Stimulated activated CD8-positive, alpha-beta memory T cell treated with anti-CD3 and anti-CD28 coated beads, Interleukin-7, amount 100 ng/mL, for 48 hours (primary cell): ENCODE measurements at places on chromosomes 16 and 17.

DNA sequence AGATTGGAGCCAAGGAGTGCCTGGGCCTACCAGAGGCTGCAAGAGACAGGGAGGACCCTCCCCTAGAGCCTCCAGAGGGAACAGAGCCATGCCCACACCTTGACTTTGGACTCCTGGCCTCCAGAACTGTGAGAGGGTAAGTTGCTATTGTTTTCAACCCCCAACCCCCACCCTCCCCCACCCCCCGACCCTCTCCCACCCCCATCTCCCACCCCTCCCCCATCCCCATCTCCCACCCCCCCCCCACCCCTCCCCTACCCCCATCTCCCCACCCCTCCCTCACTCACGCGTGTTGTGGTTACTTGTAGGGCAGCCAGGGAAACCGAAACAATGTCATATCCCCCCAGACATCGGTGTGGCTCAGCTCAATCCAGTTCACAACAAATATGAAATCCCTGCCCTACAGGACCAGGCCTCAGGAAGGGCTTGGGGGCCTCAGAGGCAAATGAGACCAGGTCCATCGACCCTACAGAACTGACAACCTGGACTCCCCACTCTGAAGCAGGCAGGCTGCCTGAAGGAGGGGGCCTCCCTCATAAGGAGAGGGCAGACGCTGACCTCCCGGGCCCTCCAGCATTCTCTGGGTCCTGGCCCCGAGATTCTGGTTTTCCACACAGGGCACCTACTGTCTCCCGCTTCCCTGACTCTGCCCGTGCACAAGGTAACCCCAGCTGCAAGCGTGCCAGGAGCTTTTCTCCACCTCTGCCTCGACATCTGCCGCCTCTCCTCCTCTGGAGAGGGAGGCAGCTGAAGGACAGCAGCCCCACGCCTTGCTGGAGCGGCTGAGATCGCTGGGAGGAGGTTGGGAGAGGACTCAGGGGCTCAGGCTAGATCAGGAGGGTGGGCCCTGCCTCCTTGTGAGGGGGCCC, 3.0 kb upstream of the ZCCHC14 start:
- no peak for DNase-seq

DNA sequence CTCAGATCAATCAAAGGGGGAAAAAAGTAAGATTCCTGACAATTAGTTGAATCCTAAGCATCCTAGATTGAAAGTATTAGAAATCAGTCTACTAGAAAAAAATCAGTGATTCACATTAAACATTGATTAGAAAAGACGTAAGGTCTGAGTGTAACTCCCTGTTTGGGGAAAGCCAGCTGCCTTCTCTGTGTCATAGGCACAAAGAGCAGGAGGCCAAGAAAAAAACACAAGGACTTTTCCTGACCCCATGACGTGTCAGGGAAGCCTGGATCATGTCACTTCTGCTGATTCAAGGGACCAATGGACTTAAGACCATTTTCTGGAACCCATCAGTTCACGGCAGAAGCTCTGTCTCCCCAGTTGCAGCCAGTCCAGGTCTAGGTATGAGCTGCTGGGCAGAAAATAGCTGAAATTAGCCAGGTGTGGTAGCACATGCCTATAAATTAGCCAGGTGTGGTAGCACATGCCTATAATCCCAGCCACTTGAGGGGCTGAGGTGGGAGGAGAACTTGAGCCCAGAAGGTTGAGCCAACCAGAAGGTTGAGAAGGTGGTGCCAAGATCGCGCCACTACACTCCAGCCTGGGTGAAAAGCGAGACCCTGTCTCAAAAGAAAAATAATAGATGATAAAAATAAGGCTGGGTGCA, 35.9 kb downstream of the RANBP10 start:
- DNase-seq: no peak

GRCh38 chr16:73713778-73714495, 582.7 kb upstream of the PSMD7 start:
- no peak for DNase-seq

- DNase-seq: no peak
Measured at GRCh38 chr17:62847426-62847825, 39.3 kb upstream of the MARCHF10 start.

- no peak for DNase-seq
Measured at GRCh38 chr16:88289968-88290401, 92.8 kb upstream of the ZNF469 start.

DNA sequence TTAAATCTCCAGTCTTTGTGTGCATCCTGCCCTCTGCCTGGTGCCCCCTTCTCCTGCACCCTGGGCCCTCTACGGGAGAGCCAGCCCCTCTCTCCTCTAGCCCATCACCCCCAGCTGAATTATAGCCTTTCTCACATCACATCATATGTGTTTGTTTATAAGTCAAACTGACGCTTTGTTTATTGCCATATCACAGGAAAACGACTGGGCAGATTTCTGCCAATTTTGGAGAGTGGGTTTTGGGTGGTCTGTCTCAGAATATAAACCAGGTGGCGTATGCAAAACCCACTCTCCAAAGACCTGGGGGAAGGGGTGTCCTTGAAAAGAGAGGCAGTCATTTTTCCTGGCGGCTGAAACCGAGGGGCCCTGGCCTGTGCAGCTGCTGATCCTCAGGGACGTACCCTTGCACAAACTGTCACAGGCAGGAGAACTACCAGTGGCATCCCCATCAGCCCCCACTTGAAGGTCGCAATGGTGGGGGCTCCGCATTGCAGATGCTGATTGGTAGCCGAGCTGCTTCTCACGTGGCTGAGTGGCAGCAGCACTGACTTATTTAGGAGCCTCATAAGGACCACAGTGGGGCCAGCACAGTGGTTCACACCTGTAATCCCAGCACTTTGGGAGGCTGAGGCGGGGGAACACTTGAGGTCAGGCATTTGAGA, 34.8 kb upstream of the CDC42EP4 start:
- no peak for DNase-seq

DNA sequence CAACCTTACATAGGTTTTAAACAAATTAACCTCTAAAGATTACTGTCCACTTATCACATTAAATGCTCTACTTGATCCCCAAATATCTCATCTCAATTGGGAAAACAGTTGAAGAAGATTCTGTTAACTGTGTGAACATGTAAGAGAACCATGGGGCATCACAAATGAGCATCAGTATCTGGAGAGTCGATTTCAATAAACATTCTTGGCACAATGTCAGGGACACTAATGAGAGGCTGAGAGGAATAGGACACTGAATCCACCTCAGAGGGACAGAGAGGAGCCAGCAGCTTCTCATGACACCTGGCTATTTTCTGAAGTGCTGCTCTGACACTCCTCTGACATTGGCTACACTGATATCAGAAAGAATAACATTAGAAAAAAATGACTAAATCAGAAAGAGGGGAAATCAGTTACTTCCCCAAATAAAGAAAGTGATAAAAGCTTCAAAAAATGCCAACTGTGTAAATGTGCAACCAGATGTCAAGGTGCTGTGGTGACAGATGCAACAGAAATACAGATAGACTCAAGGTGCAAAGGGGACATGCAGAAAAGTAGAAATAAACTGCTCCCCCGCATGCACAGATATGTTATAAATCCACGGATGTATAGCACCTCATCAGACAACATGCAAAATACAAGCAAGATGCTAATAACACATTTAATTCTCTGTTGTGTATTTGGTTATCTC, 67.4 kb downstream of the SNX11 start:
- DNase-seq: no peak
